Camera-type eye (tissue), 1 donor: ENCODE measurements at places on chromosomes 3 and 15. TPM values are rescaled to one million over a fixed set of nuclear protein-coding genes. Genes with fewer than 3 reads are reported as not detected.

Gene SPG21
- total RNA-seq, result 77.7 TPM

Gene IL17RE
- 0.71 TPM for total RNA-seq

Gene MESP2
- 2.8 TPM for total RNA-seq

Gene FOXB1
- not detected for total RNA-seq

Gene GRAMD1C
- 37.1 TPM for total RNA-seq

Gene IMPG2
- total RNA-seq, result 221 TPM

Gene CLSTN2
- total RNA-seq, result 26.9 TPM

Gene CBLB
- total RNA-seq, result 113 TPM

Gene AEN
- 7.5 TPM for total RNA-seq

Gene SAMD7
- 22.0 TPM for total RNA-seq

Gene ANKUB1
- total RNA-seq, result not detected

Gene ITPKA
- 2.6 TPM for total RNA-seq

Gene EIF4E3
- 17.3 TPM for total RNA-seq

Gene TMEM40
- total RNA-seq, result 0.82 TPM
